ENCODE measurements at places on chromosomes 12 and 14. TPM values are rescaled to one million over a fixed set of nuclear protein-coding genes. Genes with fewer than 3 reads are reported as not detected.

GRCh38 chr12:32499048-32499447, 99.7 kb downstream of the FGD4 start:
- DNase-seq: no peak

Gene SERPINA10
- total RNA-seq: not detected

Gene RIPK3
- 5.5 TPM for total RNA-seq

- DNase-seq: no peak
Measured at GRCh38 chr12:120321382-120322202, 6.0 kb downstream of the PLA2G1B start.

DNA sequence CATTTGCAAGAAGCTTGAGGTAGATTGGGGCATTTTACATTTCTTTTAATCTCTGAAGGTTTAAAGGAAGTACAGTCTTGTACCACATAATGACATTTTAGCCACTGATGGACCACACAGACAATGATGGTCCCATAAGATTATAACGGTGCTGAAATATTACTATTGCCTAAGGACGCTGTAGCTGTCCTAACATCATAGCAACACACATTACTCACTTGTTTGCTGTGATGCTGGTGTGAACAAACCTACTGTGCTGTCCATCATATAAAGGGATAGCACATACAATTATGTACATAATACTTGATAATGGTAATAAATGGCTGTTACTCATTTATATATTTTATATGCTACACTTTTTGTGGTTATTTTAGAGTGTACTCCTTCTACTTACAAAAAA, 127.1 kb upstream of the CPNE8 start:
- DNase-seq: no peak

Gene ACOT4
- total RNA-seq: not detected

GRCh38 chr14:73576391-73576790, 7.4 kb downstream of the ACOT2 start:
- DNase-seq: no peak

- DNase-seq: no peak
Measured at GRCh38 chr12:41515953-41516352, 327.8 kb downstream of the PDZRN4 start.

Gene OR11H6
- not detected for total RNA-seq

DNA sequence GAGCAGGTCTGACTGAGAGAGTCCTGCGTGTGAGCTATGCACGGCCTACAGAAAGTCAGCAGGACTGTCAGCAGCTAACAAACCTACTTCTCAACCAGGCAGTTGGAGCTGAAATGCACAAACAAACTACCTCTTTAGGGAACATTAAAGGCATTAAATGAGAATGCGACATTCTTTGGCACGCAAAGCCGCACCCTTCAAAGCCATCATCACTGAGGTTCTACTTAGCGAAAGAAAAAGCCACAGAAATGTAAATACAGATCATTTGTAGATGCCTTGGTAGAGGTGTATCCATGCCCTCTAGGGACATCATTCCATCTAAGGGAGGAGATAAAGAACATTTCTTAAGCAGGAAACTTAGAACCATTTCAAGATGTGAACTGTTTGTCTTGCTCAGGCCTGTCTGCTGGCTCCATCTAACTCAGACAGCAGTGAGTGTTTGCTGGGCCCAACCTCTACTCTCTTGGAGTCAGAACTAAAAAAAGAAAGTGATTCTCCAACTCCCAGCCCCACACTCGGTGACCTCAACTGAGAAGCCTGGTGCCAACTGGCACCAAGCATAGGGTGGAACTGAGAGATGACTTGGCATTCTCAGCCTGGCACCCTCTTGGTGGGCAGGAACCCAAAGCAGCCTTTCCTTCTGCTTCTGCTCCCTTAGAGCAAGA, 63.5 kb upstream of the MBIP start:
- peak; percentile 19 for DNase-seq

Gene DHRS1
- total RNA-seq: 13.0 TPM

All from tongue (tissue), 3 donors.